ENCODE measurements at places on chromosomes 3 and 15.
A peak's percentile ranks its signal among the peaks of the same experiment; 100 is the strongest.

DNA sequence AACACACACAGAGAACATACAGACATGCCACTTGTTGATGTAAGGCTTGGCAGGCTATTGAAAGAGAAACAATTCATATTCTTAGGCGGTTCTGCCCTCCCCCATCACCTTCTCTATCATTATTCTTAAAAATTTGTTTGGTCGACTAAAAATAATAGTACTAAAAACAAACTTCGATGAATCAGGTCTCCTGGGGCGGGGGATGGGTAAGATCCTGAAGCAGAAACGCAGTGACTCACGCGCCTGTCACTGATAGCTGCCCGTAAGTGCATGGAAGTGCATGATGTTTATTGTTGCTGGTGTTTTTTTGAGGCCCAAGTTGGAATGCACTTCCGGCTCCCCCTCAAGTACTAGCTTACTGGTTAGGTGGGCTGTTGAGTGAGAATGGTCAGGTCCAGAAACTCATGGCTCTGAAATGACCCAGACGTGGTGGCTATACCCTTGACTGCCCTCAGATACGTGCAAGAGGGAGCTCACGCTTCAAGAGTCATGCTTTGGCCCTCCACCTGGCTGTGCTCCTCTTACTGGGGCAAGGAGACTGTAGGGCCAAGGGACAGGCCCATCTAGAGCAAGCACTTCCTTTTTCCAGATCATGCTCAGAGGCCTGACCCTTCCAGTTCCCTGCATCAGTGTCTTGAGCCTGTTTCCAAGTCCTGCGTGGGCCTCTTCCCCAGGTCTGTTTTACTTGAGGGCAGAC is 10.9 kb downstream of the SMAD3 start:
- DNase-seq: peak; percentile 93

GRCh38 chr3:11757441-11757875 is 89.2 kb downstream of the TAMM41 start:
- peak; percentile 57 for DNase-seq

- DNase-seq: peak; percentile 42
Observed at GRCh38 chr15:64455961-64456371, 4.4 kb upstream of the ZNF609 start.

- no peak for DNase-seq
Observed at GRCh38 chr15:69009341-69009740, 5.2 kb upstream of the NOX5 start.

GRCh38 chr3:159879598-159879997 is 109.0 kb upstream of the IL12A start:
- no peak for DNase-seq

GRCh38 chr15:52765785-52766184 is 24.4 kb downstream of the ONECUT1 start:
- peak; percentile 20 for DNase-seq

DNA sequence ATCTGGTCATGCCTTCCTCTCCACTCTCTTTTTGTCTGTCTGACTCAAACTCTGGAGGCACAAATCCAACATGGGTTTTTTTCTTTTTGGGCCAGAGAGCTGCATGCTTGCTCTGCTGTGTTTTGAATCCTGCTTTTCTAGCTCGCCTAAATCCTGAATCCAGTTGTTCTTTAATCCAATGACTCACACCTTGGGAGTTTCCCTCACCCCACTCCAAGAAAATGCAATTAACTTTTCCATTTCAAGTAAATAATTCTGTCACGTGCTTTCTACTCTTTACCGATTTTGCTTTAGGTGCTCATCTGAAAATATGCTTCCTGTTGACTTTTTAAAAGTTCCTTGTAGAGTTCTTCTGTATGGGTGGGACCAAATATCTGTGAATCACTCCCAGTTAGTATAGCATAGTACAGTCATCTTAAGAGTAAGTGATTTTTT is 47.6 kb downstream of the SLMAP start:
- peak; percentile 86 for DNase-seq

Data from iris pigment epithelial cell (primary cell).